Midbrain (tissue), 1 donor: ENCODE measurements at places on chromosomes 1 and 21.

DNA sequence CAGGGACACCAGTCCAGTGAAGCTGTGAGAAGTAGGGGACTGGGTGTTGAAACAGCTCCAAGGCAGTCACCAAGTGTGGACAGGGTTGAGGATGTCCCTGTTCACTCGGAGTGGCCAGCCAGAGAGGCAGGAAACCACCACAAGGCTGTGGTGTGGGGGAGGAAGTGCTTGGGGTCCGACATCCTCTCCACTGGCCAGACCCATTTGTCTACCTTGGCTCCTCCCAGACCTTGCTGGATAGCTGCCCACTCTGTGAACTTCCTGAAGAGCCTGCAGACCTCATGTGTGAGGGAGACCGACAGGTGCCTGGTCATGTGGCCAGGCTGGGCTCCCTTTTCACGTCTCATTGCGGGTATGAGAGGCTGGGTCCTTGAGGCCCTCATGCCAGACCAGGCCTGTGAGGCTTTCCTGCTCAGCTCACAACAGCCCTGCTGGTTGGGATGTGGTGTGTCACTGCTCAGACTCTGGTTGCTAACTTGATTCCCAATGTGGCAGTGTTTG, 21.8 kb downstream of the CYP4B1 start:
- no peak for DNase-seq

- DNase-seq: peak; percentile 74
Measured at GRCh38 chr1:234611225-234611846, 1.4 kb upstream of the IRF2BP2 start.

- no peak for DNase-seq
Measured at GRCh38 chr1:207420109-207420508, 34.0 kb upstream of the CR2 start.

- DNase-seq: peak; percentile 60
Measured at GRCh38 chr1:56578138-56578962, 1.0 kb downstream of the PLPP3 start.

DNA sequence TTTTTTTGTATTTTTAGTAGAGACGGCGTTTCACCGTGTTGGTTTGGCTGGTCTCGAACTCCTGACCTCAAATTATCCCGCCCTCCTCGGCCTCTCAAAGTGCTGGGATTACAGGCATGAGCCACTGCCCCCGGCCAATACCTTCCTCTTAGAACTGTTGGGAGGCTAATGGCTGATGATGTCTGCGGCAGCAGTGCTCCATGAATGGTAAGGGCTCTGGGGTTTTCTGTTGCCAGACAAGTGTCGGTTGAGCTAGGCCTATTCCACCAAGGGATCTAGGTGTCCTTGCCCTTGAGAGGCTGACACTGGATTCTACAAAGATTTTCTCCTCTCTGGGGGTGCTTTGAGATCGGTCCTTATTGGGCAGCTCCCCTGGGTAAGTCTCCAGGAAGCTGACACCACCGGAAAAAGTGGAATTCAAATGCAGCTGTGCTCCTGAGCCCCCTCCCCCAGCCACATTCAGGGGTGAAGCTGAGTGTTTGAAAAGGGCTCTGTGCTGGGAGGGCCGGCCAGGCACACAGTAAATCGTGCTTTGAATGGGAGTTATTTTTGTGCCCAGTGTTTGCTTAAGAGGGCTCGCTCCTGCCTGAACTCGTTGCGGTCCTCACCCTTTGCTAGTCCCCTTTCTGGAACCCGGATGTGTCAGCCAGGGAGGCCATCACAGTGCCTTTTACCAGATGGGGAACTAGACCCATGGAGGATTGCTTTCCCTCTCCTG, 5.2 kb downstream of the SOX13 start:
- DNase-seq: peak; percentile 62

GRCh38 chr1:84403347-84403746, 5.1 kb downstream of the DNASE2B start:
- DNase-seq: no peak

DNA sequence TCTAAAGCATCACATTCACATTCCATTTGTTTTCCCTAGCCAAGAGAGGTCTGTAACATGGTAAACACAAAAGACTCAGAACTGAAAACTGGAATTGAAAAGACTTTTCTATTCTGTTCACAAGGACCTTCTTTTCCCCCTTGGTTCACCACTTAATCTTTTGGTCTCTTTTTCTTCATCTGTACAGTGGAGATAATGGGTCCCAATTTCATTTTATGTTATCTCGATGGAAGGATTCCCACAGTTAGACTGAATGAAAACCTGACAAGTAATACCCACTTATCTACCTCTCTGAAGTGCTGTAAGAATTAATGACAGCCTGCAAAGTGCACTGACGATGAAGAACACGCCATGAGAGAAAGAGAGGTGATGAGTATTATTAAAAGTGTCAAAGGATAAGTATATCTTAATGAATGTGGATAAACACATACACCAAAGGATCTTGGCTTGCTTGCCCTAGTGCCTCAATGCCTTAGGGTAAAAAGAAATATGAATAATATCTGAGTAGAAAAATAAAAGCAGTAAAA, 71.5 kb downstream of the CYYR1 start:
- no peak for DNase-seq

- DNase-seq: no peak
Measured at GRCh38 chr1:23619299-23620188, 60.2 kb upstream of the ID3 start.

GRCh38 chr1:60390593-60391282, 317.2 kb upstream of the C1orf87 start:
- DNase-seq: no peak

GRCh38 chr1:245800901-245801605, 646.3 kb downstream of the KIF26B start:
- no peak for DNase-seq

DNA sequence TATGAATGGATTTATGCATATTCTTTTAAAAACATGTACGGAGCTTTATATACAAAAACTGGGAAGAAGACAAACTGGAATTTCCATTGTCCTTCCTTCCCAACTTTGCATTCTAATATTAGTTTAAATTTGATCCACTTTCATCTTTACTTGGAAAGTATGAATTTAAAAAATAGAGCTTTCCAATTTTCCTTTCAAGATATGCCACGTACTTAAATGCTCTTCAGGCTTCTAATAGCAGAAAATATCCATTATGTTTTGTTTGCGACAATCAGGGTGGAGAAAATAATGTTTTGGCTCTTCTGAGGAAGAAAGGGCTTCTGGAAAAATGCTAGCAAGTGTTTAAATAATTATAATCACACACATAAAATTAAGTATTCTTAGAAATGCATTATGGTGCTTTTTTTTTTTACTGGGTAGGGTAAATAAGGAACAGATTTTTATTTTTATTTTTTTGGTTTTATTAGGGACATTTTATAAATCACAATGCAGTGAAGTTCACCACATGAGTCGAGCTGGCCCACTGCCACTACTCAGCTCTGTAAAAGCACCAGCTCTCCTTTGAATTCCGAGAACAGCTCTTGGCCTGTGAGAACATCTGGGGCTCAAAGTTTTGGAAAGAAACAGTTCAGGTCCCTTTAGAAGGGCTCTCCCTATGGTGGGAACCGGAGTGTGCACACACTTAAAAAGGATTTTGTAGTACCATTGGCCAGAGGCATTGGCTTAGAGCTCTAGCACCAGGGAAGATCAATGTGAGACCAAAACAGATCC, 287.4 kb upstream of the LYPLAL1 start:
- peak; percentile 22 for DNase-seq

DNA sequence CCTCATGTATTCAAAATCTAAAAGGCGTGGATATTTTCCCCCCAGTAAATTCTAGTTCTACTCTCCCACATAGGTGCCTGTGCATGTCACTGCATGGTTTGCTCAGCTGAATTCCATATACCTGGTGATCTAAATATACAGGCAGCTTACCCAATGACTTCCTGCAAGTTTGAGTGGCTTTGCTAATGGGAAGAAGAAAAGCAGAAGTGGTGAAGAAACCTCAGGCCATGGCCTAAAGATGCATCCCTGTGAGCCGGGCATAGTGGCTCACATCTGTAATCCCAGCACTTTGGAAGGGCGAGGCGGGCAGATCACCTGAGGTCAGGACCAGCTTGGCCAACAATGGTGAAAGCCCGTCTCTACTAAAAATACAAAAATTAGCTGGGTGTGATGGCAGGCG, 11.5 kb downstream of the SLC44A3 start:
- DNase-seq: no peak

DNA sequence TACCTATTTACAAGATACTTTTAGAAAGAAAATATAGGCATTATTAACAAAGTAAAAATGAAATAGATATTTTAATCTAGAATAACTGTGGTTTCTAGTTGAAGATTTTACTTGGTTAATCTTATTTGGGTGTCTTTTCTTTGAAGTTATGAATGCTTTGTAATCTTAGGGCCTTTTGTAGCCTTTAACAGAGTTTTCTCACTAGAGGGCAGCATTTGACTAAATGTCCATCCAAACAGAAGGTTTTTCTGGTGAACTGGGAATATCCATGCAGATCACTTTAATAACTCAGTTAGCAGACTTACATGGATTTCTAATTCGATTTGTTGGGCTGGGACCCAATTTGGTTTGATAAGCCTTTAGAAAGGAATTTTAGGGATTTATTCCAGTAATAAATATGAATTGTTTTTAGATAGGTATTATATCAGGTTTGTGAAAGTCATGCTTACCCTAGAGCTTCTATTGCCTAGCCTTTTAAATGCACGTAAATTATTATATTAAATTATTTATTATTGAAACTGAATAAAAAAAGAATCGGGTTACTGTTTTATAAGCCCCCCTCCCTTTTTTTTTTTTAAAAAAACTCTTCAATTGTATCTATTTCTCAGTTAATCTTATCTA, 119.7 kb downstream of the ZNF326 start:
- DNase-seq: peak; percentile 71

- DNase-seq: no peak
Measured at GRCh38 chr1:180353945-180354344, 123.9 kb downstream of the LHX4 start.

DNA sequence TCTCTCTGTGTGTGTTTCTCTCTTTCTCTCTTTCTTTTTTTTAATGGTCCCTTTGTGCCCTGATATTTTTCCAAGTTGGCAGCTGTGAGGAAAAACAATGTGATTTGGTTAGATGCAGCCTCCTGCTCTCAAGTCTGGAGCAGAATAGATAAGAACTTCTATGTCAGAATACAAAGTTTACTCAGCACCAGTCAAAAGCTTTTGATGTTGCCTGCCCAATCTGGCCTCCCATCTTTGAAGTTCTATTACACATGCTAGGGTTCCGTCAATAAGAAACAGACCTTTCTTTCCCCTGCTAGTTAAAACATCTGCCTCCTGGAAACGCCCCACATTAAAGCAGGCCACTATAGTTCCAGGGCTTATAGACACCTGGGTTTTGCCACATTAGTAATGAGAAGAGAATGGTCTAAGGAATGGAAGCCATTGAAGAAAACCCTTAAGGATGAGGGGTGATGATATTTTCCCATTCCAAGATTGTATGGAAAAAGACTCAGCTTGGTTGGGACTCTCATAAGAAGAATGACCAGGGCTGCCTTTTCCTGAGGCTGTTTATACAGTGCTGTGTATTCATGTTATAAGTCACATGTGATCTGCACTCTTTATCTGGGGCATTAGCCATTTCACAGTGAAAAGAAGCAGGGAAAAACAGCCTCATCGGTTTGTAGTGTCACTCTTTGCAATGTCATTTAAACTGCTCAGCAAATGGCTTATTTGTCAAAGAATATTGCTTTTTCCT, 414.7 kb upstream of the PROX1 start:
- no peak for DNase-seq

DNA sequence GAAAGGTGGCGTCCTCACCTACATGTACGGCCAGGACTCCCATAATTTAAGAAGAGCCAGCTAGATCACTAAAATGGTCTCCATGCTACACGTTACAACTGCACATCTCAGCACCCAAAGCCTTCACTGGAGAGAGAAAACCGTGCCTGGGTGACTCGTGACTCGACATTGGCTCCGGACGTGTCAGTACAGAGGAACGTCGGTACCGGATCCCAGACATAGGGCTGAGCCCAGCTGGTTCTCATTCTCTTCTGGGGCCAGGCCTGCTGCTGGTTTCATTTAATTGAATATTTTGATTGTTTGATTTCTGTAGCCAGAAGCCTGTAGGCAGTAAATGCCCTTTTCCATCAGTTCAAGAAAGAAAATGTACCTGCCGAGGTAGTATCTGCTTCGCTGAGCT, 93.1 kb downstream of the HHIPL2 start:
- DNase-seq: no peak

- no peak for DNase-seq
Measured at GRCh38 chr1:246166841-246167240, 340.2 kb downstream of the SMYD3 start.

- DNase-seq: peak; percentile 82
Measured at GRCh38 chr1:64469977-64470664, at the start of gene CACHD1. Gene CACHD1, plus strand, starts transcription at chr1:64470129. Its CDS starts 616 bp downstream, at chr1:64470745.

DNA sequence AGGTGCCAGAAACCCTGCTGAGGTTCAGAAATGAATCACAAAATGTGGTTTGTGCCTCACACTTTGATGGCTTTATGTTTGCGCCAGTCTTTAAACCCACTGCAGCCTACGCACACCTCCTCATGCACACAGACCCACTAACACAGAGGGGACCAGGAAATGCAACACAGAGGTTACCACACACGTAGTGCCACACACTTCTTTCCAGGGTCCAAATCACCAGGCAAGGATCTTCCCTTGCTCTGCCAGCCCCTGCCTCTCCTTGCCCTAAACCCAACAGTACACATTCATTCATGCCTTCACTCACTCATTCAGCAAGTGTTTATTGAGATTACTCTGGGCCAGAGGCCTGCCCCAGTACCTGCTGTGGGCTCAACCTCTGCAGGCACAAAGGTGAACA, 17.5 kb downstream of the MAB21L3 start:
- DNase-seq: no peak

GRCh38 chr1:153768316-153769181, 6.7 kb upstream of the SLC27A3 start:
- DNase-seq: no peak

- DNase-seq: peak; percentile 66
Measured at GRCh38 chr1:18100491-18101063, 7.0 kb upstream of the IGSF21 start.

DNA sequence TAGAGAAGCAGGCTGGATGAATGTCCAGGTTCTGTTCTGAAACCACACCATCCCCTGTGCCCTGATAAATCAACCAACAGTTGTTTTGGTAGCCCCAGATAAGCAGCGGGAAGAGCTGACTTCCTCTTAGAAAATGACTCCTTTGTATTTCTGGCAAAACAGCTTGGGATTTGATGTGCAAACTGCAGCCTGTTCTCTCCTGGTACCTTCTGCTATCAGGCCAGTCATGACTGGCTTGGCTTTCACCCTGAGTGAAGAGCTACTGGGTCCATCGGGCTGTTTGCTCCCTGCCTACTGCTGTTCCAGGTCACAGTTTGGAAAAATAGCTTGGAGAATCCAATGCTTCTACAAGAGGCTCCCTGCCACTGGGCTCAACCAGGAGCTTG, 116.8 kb downstream of the DTL start:
- DNase-seq: no peak

DNA sequence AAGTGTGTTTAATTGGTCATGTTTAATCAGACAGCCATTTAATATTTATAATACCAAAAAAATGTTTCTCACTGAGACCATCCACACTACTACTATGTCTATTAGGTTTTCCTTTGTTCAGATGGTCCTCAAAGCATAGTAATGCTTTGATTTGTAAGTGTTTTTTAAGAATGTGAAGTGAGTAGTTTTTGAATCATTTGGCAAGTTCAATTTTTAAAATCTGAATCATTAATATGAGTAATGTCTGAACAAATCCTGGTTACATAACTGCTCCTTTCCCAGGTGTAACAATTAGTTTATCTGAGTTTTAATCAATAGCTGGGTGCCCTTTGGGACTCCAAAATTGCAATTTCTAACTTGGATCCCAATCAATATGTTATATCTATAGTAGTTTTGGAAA, 23.5 kb upstream of the RPL5 start:
- no peak for DNase-seq

- no peak for DNase-seq
Measured at GRCh38 chr1:27562534-27563340, 41.2 kb downstream of the AHDC1 start.

- peak; percentile 35 for DNase-seq
Measured at GRCh38 chr1:23483321-23484252, at the start of gene ASAP3. Gene ASAP3, minus strand, starts transcription at chr1:23484179. Its CDS starts 46 bp downstream, at chr1:23484133.
